Activated T-helper 2 cell treated with anti-CD3 and anti-CD28 coated beads, Interferon-gamma antibody, Interleukin-2, Interleukin-4, amounts not matched to agents 10 μg/mL and 5 μg/mL and 100 μg/mL, durations not matched to agents 14 hours and 24 hours and 36 hours (primary cell): ENCODE measurements at places on chromosomes 16 and 17.

DNA sequence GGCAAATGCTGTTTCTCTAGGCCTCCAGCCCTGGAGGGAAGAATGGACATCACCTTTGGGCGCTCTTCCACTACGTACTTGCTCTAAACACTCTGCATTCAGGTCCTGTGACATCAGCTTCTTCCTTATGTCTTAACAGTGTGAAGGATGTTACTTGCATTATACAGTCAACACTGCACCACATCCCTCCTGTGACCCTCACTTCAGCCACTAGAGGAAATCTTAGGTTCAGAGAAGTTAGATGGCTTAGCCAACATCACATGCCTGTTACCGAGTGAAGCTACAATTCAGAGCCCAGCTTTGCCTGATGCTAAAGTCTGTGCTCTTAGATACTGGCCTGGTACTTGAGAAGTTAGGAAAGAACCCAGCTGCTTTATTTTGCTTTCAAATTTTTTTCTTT is 18.3 kb downstream of the UBFD1 start:
- DNase-seq: no peak

- no peak for DNase-seq
These were observed 28.5 kb upstream of the TRAP1 start for GRCh38 chr16:3745751-3746355.

DNA sequence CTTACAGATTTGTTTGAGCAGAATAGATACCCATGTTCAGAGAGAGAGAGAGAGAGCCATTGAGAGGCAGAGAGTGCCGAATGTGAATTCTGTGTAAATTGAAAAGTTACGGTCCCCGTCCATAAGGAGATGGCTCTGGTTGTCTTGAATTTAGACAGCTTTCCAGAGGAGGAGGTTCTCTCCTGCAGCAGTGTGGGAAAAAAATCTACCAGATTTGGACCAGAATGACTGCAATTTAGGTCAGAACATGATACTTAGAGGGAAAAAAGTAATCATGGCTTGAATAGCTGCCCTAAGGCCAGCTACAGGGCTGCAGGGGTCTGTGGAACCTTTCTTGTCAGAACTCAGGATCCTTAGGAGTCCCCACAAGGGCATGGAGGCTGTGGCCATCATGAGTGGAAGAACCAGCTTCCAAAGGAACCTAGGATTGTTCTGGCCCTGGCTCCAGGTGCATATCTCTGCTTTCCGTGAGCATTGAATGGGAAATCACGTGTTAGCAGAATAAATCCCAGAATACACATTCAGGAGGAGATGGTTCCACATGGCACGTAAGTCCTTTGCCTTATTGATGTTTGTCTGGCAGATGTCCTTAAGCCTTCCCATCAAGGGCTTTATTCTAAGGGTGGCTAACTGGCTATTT is 13.0 kb downstream of the PITPNC1 start:
- DNase-seq: no peak

DNA sequence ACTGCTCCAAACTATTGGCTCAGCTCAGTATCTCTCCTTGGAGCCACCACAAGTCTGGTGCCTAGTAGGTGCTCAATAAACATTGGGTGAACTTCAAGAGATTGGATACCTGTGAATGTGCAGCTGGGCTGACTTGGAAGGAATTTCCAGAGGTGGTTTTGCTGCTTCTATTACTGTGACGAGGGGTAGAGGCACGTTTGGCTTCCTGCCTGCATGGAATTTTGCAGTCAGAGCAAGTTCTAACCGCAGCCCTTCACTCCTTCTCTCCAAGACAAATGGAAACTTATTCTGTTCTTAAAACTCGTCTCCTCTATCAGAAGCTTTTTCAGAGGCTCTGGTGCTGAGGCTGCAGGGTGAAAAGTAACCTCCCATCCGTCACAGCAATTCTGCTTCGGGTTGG is 342.5 kb downstream of the CPPED1 start:
- DNase-seq: no peak

DNA sequence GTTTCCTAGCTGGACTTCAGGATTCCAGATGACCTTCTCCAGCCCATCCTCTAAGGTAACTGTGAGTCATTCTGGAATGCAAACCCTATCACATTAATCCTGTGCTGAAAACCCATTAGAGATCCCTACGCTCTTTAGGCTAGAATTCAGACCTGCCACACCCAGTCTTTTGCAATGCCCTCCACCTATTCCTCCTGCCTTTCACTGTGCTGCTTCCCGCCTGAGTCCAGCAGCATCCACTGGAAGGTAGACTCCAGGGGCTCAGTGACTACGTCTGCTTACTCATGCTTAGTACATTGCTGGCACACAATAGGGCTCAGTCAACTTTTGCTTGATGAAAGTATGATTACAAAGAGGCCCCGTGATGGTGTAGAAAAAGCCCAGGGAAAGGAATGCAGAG is 121.1 kb downstream of the SPACA3 start:
- DNase-seq: no peak

DNA sequence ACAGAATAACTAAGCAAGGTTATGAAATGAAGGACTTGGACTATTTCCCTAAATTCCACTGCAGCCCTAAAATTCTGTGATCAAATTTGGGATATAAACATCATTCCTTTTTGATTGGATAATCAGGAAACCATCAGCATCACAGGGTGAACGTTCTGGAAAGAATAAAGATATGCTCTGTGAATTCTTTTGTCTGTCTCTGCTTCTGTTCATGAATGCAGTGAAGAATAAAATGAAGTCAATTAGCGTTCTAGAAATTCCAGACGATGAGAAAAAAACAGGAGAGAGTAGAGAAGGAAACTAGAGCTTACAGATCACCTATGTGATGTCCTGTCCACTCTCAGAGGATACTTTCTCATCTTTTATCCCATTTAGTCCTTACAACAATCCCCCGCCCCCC is 295.1 kb upstream of the SOX9 start:
- no peak for DNase-seq
